GM23338 (cell line): ENCODE measurements at places on chromosomes 11 and 22. TPM values are rescaled to one million over a fixed set of nuclear protein-coding genes. Genes with fewer than 3 reads are reported as not detected.

The OR52I2 gene
- total RNA-seq, result not detected in 2 replicates

The HTR3B gene
- not detected in 2 replicates for total RNA-seq

The TAGLN gene
- 130 and 138 TPM in 2 replicates for total RNA-seq

The MEI1 gene
- 0.27 and 0.28 TPM in 2 replicates for total RNA-seq

The SPDYC gene
- not detected in 2 replicates for total RNA-seq

The OR5T1 gene
- total RNA-seq, result not detected in 2 replicates

The WNT11 gene
- total RNA-seq, result 0.56 and 3.0 TPM in 2 replicates

The ANKK1 gene
- total RNA-seq, result 0.14 TPM in 1 of 2 replicates, not detected in the other

DNA sequence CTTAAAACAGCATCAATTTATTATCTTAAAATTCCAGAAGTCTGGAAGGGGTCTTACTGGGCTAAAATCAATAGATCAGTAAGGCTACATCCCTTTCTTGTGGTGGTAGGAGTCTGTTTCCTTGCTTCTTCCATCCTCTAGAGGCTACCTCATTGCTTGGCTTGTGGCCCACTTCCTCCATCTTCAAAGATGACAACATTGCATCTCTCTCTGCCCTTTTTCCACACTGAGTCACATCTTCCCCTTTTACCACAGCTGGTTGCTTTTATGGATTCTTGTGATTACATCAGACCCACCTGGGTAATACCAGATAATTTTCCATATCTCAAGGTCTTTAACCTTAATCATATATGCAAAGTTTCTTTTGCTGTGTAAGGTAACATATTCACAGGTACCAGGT, 60.9 kb downstream of the GRIA4 start:
- H3K36me3 ChIP-seq, result no peaks in the 10 kb centered on the region
- H3K4me1 ChIP-seq, result no peaks in the 10 kb centered on the region
- H3K27me3 ChIP-seq, result no peaks in the 10 kb centered on the region
- no peak overlapping the region for H3K4me3 ChIP-seq

DNA sequence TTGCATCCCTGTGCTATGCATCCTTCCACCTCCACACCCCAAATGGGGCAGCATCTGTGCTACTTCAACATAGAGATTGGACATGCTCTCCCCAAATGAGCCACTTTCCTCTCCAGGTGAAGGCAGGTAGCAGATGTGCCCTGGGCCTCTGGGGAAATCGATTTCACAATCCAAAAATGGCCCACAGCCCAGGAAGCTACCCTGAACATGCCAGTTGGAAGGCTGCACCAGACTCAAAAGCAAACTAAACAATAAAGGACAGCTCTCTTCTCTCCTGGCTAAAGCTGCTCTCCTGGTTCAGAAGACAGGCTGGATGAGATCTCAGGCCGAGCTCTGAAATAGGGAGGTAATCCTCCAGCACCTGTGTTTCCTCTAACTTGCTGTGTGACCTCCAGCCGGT, 19.7 kb downstream of the ISX start:
- no peaks in the 10 kb centered on the region for H3K36me3 ChIP-seq
- H3K4me3 ChIP-seq, result no peak overlapping the region
- DNase-seq, result no peak
- no peaks in the 10 kb centered on the region for H3K27me3 ChIP-seq
- H3K4me1 ChIP-seq, result no peaks in the 10 kb centered on the region
- H3K27ac ChIP-seq, result no peak overlapping the region

GRCh38 chr22:36385491-36386350, 2.0 kb downstream of the MYH9 start:
- DNase-seq, result peak; percentile 81
- H3K4me1 ChIP-seq, result peaks cover 33% of the 10 kb centered on the region
- peak overlapping the region; percentile 97 for H3K4me3 ChIP-seq
- no peaks in the 10 kb centered on the region for H3K27me3 ChIP-seq
- no peaks in the 10 kb centered on the region; the same call in 1 of the 2 replicates for H3K36me3 ChIP-seq
- peak overlapping the region; percentile 91 for H3K27ac ChIP-seq

GRCh38 chr11:44467413-44467812, 98.0 kb upstream of the CD82 start:
- no peak overlapping the region for H3K27ac ChIP-seq
- H3K4me3 ChIP-seq, result no peak overlapping the region
- no peaks in the 10 kb centered on the region for H3K27me3 ChIP-seq
- no peaks in the 10 kb centered on the region for H3K36me3 ChIP-seq
- DNase-seq, result peak; percentile 69

GRCh38 chr11:19792510-19792909, 79.9 kb downstream of the NAV2 start:
- H3K27ac ChIP-seq, result no peak overlapping the region
- no peak for DNase-seq
- H3K4me1 ChIP-seq, result peaks cover 61% of the 10 kb centered on the region
- H3K4me3 ChIP-seq, result no peak overlapping the region

- H3K4me1 ChIP-seq, result peaks cover 10% of the 10 kb centered on the region
- no peak for DNase-seq
- no peaks in the 10 kb centered on the region for H3K36me3 ChIP-seq
Observed at GRCh38 chr22:47105085-47105484, 342.6 kb downstream of the TBC1D22A start.

GRCh38 chr11:118056806-118057205, 20.1 kb upstream of the TMPRSS4 start:
- H3K27ac ChIP-seq, result no peak overlapping the region
- DNase-seq, result no peak
- no peaks in the 10 kb centered on the region for H3K27me3 ChIP-seq
- no peaks in the 10 kb centered on the region for H3K4me1 ChIP-seq
- no peaks in the 10 kb centered on the region for H3K36me3 ChIP-seq

DNA sequence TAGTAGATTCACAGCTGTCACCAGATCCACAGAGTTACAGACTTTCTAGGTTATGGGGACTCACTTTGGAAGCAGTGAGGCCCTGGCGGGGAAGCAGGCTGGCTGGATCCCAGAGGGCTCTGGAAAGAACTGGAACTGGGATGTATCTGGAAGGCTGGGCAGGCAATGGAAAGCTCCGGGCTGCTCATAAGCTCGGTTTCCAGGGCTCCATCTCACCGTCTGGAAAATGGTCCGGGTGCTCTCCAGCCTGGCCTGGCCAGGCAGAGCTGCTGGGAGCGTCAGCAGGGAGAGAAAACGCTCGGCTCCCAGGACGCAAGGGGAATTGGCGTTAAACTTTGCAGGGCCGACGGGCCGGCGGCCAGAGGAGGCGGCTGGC, 335 bp upstream of the SEZ6L start:
- H3K4me3 ChIP-seq, result peak overlapping the region; percentile 85
- no peaks in the 10 kb centered on the region for H3K36me3 ChIP-seq
- H3K4me1 ChIP-seq, result peaks cover 16% of the 10 kb centered on the region; the same call in 1 of the 2 replicates

GRCh38 chr22:19717691-19718455, 3.6 kb downstream of the SEPTIN5 start:
- H3K4me3 ChIP-seq, result peak overlapping the region; percentile 56; the same call in 1 of the 2 replicates
- no peak overlapping the region for H3K27ac ChIP-seq
- no peaks in the 10 kb centered on the region for H3K36me3 ChIP-seq
- H3K4me1 ChIP-seq, result peaks cover 7% of the 10 kb centered on the region; the same call in 1 of the 2 replicates
- DNase-seq, result peak; percentile 63
- H3K27me3 ChIP-seq, result peaks cover 92% of the 10 kb centered on the region

GRCh38 chr11:116207421-116208141, 565.2 kb downstream of the BUD13 start:
- no peak for DNase-seq
- no peaks in the 10 kb centered on the region for H3K27me3 ChIP-seq
- H3K4me3 ChIP-seq, result no peak overlapping the region
- no peaks in the 10 kb centered on the region for H3K36me3 ChIP-seq
- no peaks in the 10 kb centered on the region for H3K4me1 ChIP-seq

- DNase-seq, result peak; percentile 69
- H3K4me1 ChIP-seq, result peaks cover 25% of the 10 kb centered on the region
- peak overlapping the region; percentile 56 for H3K4me3 ChIP-seq
- no peaks in the 10 kb centered on the region for H3K27me3 ChIP-seq
Observed at GRCh38 chr22:23763579-23763945, 772 bp downstream of the C22orf15 start.

GRCh38 chr11:95148406-95148805, 58.8 kb downstream of the ENDOD1 start:
- H3K4me3 ChIP-seq, result no peak overlapping the region
- no peaks in the 10 kb centered on the region; the same call in 1 of the 2 replicates for H3K36me3 ChIP-seq
- DNase-seq, result no peak
- H3K27ac ChIP-seq, result no peak overlapping the region
- H3K4me1 ChIP-seq, result peaks cover 7% of the 10 kb centered on the region; the same call in 1 of the 2 replicates

DNA sequence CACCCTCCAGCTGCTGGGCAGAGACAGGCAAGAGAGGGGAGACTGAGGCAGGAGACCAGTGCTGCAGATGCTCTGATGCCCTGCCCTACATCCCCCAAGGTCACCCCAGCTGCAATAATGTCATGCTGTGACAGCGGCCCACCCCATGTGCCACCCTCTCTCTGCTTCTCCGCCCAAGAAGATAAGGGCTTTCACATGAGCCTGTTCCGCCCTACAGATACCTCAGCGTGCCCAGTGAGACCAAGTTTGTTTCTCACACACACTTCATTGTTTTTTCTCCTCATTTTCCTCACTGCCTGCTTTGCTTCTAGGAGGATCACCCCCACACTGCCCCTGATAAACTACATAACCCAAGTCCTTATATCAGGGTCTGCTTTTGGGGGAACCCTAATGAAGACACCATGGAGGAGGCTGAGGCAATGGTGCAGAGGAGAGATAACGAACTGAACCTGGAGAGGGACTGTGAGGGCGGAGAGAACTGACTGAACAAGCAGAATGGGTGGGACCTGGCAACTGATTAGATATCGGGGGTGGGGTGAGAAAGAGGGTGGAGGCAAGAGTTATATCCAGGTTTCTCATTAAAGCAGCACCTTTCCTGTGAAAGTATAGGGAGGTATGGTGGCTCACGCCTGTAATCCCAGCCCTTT, 37.5 kb upstream of the TSKU start:
- no peak for DNase-seq
- H3K27me3 ChIP-seq, result no peaks in the 10 kb centered on the region
- no peak overlapping the region for H3K27ac ChIP-seq
- no peaks in the 10 kb centered on the region; the same call in 1 of the 2 replicates for H3K4me1 ChIP-seq

DNA sequence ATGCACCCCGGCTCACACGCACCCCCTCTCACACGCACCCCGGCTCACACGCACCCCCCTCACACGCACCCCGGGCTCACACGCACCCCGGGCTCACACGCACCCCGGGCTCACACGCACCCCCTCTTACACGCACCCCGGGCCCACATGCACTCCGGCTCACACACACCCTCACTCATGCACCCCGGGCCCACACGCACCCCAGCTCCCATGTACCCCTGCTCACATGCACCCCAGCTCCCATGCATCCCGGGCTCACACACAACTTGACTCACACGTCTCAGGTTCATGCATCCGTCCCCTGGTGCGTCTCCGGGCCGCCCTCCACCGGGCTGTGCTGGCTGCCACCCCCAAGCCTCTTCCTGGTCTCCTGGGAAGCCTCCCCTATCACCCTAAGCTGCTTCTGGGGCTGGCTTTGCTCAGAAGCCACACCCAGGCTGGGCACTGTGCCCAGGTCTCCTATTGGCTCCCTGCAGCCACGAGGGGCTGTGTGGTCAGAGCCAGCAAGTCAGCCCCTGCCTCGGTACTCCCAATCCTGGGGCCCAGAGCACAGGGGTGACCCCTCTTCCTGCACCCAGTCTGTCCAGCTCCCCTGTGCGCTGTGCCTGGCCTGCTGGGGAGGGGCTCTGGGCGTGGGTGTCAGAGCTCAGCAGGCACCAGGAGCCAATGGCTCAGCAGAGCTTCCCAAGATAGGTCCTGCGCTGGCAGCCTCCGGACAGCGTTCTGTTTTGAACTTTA, 16.9 kb downstream of the TSPAN4 start:
- H3K36me3 ChIP-seq, result no peaks in the 10 kb centered on the region
- no peak overlapping the region for H3K4me3 ChIP-seq
- H3K27me3 ChIP-seq, result no peaks in the 10 kb centered on the region
- no peak overlapping the region for H3K27ac ChIP-seq
- peaks cover 27% of the 10 kb centered on the region; the same call in 1 of the 2 replicates for H3K4me1 ChIP-seq
- DNase-seq, result no peak

DNA sequence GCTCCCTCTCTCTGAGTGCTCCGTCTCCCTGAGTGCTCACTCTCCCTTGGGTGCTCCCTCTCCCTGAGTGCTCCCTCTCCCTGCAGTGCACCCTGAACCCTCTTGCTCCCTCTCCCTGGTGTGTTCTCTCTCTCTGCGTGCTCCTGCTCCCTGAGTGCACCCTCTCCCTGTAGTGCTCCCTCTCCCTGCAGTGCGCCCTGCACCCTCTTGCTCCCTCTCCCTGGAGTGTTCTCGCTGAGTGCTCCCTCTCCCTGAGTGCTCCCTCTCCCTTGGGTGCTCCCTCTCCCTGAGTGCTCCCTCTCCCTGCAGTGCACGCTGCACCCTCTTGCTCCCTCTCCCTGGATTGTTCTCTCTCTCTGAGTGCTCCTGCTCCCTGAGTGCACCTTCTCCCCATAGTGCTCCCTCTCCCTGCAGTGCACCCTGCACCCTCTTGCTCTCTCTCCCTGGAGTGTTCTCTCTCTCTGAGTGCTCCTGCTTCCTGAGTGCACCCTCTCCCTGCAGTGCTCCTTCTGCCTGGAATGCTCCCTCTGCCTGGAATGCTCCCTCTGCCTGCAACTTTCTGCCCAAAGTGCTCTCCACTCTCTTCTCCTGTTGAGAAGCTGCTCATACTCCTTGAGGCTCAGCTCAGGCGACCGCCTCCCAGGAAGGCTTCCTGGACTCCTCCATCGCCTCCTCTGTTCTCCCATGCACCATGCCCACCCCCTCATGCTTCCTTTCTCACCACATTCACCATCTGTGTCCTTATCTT, 48.4 kb upstream of the WNT7B start:
- H3K4me3 ChIP-seq, result no peak overlapping the region
- H3K4me1 ChIP-seq, result peaks cover 8% of the 10 kb centered on the region; the same call in 1 of the 2 replicates
- DNase-seq, result no peak
- H3K27me3 ChIP-seq, result peaks cover 38% of the 10 kb centered on the region
- H3K27ac ChIP-seq, result no peak overlapping the region

DNA sequence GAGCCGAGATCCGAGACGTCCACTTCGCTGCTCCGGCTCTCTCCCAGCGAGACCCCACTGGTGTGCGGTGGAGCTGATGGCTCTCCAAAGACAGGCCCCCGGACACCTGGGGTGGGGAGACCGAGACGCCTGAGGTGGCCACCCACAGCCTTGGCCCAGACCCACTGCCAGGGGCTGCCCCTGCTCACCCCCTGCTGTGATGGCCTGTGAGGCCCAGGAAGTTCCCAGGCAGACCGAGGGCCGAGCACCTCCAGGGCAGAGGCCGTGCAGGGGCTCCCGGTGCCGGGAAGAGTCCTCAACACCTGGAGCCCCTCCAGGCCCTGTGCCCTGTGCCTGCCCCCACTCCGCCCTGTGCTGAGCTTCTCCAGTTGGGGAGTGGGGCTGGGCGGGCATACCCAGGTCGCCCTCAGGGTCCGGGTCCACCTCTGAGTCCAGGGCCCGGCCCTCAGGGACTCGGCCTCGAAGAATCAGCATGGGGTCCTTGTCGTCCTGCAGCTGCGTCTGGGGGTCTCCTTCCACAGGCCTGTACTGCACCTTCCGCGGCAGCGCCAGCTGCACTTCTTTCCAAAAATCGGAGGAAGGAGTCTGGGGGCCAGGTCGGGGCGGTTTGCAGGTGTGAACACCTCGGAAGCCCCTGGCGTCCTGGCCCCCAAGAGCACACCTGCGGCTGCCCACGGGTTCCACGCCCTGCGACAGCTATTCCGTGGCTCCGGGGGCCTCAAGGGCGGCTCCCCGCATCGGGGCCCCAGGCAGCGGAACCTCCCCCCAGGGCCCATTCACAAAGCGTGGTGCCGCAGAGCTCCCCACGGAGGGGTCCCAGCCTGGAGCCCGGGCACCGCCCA, 8.6 kb downstream of the SIGIRR start:
- H3K4me3 ChIP-seq, result peak overlapping the region; percentile 59
- no peak overlapping the region for H3K27ac ChIP-seq
- no peaks in the 10 kb centered on the region for H3K4me1 ChIP-seq
- no peaks in the 10 kb centered on the region for H3K27me3 ChIP-seq
- no peak for DNase-seq
